ENCODE measurements at places on chromosomes 6 and 20. TPM values are rescaled to one million over a fixed set of nuclear protein-coding genes. Genes with fewer than 3 reads are reported as not detected.

MUC21 gene
- not detected for total RNA-seq

TGM3 gene
- not detected for total RNA-seq

DEFB126 gene
- total RNA-seq: not detected

ADGB gene
- total RNA-seq: not detected

DNA sequence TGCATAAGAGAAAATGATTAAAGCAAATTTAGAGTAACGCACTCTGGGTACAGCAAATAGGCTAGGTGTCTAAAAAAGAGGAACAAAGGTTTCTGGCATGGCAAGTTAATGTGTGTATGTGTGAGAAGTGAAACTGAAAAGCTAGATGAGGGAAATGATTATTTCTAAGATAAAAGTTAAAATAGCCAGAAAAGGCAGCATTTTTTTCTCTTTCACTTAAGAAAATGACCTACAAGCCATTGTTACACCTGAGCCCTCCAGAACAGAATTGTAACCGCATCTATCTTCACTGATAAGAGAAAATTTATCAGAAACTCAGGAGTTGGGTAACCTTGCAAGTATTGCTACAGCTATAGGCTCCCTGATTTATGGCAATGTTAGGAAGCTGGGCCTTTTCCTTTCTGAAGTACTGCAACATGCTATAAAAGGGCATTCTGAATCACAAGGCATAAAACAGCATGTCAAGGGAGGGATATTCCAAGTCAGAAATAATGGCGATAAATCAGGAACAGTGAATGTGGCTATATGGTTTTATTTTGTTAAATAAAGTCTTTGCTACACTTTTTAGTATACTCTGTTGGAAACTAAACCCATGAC is 395.3 kb downstream of the TBC1D32 start:
- DNase-seq: no peak

- no peak for DNase-seq
Observed at GRCh38 chr20:45218124-45218523, 3.0 kb upstream of the SEMG2 start.

- DNase-seq: no peak
Observed at GRCh38 chr20:17951323-17951722, 17.3 kb downstream of the SNX5 start.

All from right lobe of liver (tissue), 6 donors.